ENCODE measurements at places on chromosomes 7 and 10. TPM values are rescaled to one million over a fixed set of nuclear protein-coding genes. Genes with fewer than 3 reads are reported as not detected.

Gene LIPF
- 0.22 TPM for polyA plus RNA-seq

Gene CCDC172
- not detected for polyA plus RNA-seq

Gene USP6NL
- 28.2 TPM for polyA plus RNA-seq

Gene BICC1
- 94.6 TPM for polyA plus RNA-seq

Gene MUC3A
- 0.69 TPM for polyA plus RNA-seq
